ENCODE measurements at places on chromosomes 11 and 22.

DNA sequence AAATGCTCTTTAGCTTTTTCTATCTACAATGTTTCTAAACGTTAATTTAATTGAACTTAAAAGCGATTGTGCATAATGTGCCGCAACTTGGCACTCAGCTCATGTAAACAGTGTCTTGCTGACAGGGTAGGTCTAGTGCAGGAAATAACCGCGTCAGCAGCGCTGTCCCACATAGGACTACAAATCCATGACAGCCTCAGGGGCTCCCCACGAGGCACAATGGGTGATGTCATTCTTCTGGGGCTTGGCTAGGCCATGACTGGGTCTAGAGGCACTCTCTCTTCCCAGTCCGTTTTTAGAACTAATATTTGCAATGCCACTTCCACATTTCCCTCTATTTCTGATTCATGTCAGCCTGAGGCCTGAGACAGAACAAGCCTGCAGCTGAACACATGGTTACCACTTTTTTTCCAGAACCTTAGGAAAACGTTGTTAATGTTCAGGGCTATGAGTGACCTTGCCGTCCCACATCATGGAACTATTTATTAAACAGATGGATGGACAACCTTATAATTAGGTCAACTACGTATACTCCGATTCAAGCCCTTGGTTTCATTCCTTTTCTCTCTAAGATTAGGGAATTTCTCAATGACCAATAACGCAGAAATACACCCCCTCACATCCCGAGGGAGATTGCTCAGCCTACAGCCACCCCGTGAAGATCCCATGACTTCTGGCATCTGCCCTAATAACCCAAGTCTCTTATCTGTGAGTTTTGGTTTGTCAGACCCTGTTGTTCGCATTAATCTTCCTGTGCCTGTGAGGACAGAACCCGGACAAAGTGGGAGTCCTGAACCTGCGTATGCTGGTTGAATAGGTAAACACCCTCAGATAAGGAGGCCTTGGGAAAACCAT, 19.4 kb upstream of the SNX32 start:
- peak; percentile 50 for DNase-seq

DNA sequence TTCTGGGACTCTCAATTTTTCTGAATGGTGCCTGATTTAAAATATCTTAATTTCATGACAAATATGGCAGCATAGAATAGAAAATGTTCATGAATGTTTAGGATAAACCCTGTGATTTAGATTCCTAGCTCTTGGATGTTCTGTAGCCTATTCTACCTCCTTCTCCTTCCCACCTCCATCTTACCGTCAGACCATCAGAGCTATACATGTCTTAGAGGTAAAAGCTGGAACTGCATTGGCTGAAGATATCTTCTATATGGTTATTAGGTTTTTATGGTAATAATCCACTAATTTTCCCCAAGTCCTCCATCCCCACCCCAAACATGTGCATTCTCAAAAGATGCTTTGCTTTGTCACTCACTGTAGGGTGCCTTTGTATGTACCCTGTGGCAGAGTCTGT, 46.9 kb upstream of the CSTF3 start:
- no peak for DNase-seq

- no peak for DNase-seq
Measured at GRCh38 chr11:126834573-126834972, 166.0 kb downstream of the KIRREL3 start.

DNA sequence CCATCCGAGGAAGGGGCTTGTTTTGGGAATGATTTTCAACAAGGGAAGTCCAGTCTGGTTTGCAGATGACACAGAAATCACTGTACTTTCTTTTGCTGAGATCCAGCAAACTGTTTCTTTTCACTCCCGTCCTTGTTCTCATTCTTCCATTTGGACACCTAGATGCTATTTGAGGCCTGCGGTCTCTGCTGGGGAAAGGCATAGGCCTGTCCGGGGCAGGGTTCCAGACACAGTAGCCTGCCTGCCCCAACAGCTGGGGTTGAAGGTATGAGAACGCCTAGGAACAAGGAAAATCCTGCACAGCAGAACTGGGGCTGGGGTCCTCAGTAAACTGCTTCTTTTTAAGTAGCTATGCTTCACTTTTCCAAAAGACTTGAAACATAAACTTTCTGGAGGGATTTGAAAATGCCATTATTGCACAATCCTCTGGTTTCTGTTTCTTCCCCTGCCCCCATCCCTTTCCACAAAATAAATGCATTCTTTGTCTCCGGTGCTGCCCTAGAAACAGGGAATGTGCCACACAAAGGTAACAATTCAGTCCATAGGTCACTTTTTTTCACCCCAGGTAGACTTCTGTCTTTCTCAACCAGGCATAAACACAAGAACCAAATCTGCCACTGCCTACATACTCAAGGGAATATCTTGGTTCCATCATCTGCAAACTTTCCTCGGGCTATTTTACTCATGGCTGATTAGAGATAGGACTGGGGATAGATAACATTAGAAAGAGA, 174.8 kb upstream of the MTMR2 start:
- DNase-seq, result peak; percentile 15

GRCh38 chr11:72483412-72484186, 49.3 kb upstream of the CLPB start:
- DNase-seq, result no peak

- no peak for DNase-seq
Measured at GRCh38 chr11:128467610-128468041, 119.7 kb downstream of the ETS1 start.

GRCh38 chr11:2484576-2485125, 39.8 kb downstream of the KCNQ1 start:
- DNase-seq, result no peak

DNA sequence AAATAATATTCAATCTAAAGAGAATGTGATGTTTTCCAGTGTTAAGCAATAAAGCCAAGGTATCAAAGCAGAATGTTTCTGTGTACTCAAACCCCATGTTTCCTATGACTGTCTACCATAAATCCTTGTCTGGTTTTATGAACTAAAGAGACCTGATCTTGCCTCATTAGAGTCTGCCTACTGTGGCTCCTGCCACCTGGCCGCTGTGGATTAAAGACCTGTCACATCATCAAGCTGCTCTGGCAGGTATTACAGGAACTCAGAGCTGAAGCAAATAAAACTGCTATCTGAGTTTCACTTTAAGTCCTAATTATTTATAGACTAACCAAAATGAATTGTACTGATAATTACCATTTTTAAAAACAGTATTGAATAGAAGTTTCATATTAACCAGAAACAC, 207.8 kb upstream of the CCDC90B start:
- DNase-seq, result peak; percentile 53

GRCh38 chr22:39348909-39349505, 784 bp upstream of the SYNGR1 start:
- DNase-seq, result peak; percentile 37

- no peak for DNase-seq
Measured at GRCh38 chr11:130945896-130946295, 29.6 kb upstream of the SNX19 start.

GRCh38 chr11:18320617-18321016, 1.3 kb downstream of the HPS5 start:
- DNase-seq, result no peak

- no peak for DNase-seq
Measured at GRCh38 chr11:86369668-86370067, 5.0 kb upstream of the CCDC81 start.

Data from body of pancreas (tissue), 4 donors.